ENCODE measurements at places on chromosomes 11 and 22. TPM values are rescaled to one million over a fixed set of nuclear protein-coding genes. Genes with fewer than 3 reads are reported as not detected.

- DNase-seq = no peak
These were observed 5.4 kb downstream of the FUT4 start for GRCh38 chr11:94549146-94549545.

DNA sequence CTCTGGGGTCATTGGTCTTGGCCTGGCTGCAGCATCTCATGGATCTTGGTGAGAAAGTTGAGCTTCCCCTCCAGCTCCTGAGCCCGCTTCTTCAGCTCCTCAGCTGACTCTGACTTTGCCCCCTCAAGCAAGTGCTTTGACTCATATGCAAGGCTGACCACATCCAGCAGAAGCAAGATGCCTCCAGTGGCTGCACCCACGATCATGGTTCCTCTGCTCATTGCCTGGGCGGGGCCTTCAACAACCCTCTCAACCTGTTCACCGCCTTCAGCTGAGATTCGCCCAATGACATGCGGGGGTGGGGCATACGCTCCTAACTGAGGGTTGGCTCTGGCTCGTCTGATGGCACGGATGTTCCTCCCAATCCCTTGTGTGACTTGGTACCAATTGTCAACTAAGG, 11.9 kb downstream of the APOL2 start:
- no peak for DNase-seq

GRCh38 chr22:37267135-37267587, 15.1 kb upstream of the CYTH4 start:
- DNase-seq = peak; percentile 65

DNA sequence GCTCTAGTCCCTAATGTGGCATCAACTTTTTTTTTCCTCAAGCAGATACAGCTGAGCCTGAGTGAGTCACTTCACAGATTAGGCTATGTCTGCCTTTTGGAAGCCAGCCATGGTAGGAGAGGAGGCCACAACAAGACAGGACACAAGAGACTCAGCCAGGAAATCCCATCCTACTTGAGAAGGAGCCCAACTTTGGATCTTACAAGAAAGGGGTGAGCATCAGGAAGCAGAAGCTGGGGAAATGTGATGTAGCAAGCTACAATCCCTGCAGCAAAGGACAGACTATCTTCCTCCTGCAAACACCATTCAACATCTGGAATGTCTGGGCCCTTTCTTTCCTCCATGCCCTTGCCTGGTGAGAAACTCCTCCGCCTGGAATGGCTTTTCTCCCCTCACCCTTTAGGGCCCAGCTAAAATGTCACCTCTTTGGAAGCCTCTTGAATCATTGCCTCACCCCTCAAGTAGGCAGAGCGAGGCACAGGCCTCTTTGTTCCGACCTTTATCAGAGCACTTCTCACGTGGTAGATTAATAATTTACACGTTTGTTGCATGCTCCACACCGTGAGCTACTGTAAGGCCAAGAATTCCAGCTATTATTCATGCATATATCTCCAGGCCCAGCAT, 156.4 kb upstream of the PITPNB start:
- no peak for DNase-seq

DNA sequence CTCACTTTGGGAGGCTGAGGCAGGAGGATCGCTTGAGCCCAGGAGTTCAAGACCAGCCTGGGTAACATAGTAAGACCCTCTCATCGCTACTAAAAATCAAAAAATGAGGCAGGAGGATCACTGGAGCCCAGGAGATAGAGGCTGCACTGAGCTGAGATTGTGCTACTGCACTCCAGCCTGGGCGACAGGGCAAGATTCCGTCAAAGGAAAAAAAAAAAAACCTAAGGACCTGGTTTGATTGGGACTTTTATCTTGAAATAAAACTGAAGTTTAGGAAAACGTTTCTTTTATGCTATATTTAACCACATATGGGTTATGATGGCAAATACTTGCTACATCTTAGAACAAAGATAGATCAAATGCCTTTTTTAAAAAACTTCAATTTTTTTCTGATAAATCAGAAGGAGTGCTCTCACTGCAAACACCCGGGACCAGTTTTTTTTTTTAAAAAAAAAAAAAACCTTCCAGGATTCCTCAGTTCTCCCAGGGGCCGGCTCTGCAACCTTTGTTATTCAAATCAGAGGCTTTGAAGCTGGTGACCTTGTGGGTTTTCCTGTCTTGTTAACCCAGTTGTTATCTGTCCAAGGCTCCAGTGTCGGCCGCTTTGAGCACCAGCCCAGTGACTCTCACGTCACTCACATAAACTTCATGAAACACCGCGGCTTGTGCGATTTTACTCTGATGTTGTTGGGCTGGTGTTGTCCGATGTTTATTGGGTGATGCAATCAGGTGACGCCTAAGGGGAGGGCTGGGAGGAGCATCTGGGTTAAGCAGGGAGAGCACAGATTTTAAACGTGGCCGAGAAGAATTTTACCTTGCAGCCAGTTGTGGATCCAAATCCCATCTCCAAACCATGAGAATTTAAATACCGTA, 24.7 kb upstream of the SLC22A12 start:
- no peak for DNase-seq

The ASCL2 gene
- not detected for total RNA-seq

The FAT3 gene
- not detected for total RNA-seq

All from CD8-positive, alpha-beta T cell (primary cell).